ENCODE measurements at places on chromosomes 6 and 20.
A peak's percentile ranks its signal among the peaks of the same experiment; 100 is the strongest.

DNA sequence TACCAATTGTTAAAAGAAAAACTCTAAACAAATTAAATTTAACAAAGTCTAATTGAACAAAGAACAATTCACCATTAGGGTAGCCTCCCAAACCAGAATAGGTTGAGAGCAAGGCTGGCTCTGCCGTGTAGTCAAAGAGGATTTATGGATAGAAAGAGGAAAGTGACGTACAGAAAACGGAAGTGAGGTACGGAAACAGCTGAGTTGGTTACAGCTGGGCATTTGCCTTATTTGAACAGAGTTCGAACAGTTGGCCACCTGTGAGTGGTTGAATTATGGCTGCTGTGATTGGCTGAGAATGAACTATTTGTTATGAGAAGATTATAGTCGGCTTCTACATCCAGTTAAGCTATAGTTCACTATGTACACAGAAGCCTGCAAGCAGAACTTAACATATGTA is 18.5 kb upstream of the ISM1 start:
- DNase-seq = no peak

GRCh38 chr6:22364306-22364705 is 67.5 kb upstream of the PRL start:
- no peak for DNase-seq

GRCh38 chr20:44153636-44154043 is 33.3 kb downstream of the JPH2 start:
- no peak for DNase-seq

GRCh38 chr20:49724408-49725223 is 10.9 kb upstream of the B4GALT5 start:
- peak; percentile 43 for DNase-seq

- no peak for DNase-seq
Observed at GRCh38 chr6:152277826-152278329, 359.3 kb downstream of the SYNE1 start.

DNA sequence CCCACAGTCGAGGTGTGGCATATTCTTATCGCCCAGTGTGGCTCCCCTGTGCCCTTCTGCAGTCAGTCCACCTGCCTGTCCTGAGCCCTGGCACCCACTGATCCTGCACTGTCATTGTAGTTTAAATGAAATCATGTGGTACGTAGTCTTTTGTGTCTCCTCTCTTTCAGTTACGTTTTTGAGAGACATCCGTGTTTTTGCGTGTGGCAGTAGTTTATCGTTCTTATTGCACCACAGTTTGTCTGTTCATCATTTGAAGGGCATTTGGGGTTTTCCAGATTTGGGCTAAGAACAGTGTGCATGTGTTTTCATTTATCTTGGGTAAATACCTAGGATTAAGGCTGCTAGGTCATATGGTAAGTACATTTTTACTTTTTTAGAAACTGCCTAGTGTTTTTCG is 49.3 kb downstream of the SPATA2 start:
- no peak for DNase-seq

DNA sequence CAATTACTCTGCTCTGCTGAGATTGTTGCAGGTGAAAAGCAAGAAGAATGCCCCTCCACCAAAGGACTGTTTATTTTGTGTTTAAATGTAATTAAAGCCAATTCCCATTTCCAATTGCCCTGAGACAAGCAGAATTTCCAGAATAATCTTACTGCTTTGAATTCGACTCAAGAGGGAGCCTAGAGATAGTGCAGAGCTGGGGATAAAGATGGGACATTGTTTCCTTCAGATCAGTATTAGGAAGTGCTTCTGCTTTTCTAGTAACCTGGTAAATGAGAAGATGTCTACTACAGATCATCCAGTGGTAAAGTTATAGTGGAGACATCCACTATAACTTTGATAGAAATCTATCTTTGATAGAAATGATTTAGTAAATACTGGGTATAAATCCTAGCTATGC is 326.9 kb downstream of the UBE3D start:
- no peak for DNase-seq

DNA sequence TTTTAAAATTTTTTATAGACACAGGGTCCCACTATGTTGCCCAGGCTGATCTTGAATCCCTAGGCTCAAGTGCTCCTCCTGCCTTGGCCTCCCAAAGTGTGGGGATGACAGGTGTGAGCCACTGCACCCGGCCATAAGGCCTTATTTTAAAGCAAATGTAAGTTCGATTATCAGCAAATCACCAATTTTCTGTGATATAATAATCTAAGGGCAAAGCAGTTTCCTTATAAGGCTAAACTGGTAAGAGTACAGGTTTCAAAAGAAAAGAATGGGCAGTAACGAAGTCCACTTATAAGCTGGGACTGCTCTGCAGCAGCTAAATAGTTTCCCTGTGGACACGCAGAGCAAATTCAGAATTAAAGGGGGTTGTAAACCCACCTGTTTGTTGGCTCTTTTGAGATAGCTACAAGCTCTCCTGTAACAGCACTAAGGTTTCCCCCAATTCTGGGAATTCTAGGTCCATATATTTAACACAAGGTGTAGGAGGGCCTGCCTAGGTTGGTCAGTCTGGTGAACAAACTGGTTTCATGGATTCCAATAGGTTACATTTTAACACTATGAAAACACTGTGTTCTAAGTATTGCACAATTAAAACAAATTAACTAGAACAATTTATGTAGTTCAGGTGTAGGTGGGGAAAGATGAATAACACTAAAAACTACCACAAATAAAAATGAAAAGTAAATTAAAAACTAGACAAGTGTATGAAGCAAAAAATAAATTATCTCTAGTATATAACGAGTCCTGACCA is 26.3 kb downstream of the LHFPL5 start:
- DNase-seq = no peak

Data from naive B cell (primary cell).